ENCODE measurements at places on chromosomes 2 and 18.

DNA sequence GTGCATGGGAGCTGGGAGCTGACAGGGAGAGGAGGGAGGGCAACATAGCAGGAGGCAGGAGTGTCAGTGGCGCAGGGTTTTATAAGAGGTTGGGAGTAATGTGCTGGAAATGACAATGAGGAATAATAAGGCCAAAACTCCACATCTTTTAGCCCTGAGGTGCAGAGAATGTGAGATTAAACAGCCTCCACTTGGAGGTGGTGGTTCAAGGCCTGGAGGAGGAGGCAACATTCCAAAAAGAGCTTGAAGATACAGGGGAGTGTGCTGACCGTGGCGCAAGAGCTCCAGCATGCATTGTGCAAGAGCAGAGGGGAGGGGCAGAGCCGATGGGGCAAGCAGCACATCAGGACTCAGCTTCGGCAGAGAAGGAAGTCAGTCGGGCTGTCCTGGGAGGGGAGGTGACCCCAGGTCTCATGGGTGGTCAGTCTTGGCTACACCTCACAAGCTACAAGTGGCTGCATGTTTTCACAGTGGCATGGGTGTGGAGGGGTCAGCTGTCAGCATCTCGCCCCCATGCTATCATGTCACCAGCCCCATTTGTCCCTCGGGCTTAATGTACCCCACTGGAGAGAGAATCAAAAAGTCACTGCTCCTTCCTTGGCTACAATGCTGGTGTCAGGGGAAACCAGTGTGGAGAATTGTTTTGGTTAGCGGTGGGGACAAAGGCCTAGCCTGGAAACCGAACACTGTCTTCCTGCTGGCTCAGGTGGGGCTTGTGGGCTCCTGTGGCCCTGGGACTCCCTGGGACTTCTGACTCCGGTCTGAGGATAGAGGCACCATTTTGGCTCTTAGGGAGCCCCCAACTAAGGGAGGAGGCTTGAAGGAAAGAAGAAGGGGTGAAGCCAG is 208.0 kb downstream of the ZFP36L2 start:
- DNase-seq: no peak

GRCh38 chr2:217573571-217573970 is 429.2 kb downstream of the TNS1 start:
- DNase-seq: no peak

DNA sequence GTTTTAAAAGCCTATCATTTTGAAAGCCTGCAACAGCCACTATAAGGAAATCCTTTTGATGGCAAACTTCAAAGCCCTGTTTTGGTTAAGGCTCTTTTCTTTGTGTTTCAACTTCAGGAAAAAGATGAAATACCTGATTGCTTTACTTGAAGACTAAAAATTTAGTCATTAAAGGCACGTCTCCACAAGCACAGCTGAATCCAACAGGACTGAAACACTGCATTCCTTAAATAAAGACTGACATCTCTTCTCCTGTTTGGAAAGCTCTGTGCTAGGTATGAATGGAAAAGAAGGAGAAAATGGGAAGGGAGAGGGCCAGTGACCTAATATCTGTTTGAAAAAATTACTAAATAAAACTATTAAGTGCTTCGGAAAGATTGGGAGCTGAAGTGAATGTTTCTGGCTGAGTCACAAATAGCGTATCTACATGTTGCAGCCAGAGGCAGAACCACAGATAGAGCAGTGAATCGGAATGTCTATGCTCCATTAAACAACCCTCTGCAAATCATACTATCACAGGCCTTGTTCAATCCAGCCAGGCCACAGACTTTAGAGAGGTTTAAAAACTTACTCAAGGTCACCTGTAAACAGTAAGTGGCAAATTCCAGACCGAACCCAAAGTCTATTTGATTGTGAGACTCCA is 21.1 kb upstream of the RALBP1 start:
- DNase-seq: no peak

DNA sequence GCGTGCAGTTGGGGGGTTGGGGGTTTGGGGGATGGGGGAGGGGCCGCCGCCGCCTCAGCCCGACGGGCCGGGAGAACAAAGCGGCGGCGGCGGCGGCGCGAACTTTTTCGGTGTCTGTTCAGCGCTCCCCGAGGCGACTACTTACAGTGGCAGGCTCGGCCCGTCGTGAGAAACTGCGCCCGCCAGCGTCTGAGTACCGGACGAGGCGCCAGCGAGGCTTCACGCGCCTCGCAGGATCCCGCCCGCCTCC is 172 bp downstream of the PRKD3 start:
- no peak for DNase-seq

DNA sequence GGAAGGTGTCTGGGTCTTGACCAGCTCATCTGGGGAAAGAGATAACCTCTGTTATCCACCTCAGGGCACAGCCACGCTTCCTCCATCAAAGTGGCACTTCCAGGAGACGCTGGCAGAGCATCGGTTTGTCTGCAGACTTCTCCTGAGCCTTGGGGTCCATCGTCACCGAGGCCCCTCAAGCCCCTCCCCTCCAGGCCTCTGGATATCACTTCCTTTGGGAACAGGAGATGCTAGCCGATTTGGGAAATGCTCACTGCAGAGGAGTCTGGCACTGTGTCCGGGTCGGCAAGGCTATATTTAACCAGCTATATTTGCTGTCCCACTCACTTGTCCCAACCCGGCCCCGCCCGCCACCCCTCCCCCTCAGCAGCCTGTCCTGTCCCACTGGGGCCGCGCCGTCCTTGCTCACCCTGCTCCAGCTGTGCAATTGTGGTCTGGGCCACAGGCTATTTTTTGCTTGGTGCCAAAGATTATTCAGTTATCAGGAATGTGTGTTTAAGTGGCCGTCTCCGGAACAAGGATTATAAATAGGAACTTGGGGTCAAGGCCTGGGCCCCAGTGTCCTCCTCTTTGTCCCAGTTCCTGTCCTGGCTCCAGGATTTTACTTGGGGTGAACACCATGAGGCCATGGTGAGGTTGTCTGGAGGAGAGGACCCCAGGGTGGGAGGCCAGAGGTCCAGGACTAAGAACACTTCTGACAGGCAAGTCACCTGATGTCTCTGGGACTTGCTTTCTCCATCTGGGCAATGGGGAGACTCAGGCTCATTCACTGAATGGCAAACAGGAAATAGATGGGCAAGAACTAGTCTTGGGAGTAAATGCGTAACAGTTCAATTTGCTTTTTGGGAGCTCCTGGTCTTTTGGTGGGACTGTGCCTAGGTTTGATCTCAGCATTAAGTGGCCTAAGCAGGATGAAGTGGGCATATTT is 263.6 kb downstream of the DYSF start:
- DNase-seq: no peak

DNA sequence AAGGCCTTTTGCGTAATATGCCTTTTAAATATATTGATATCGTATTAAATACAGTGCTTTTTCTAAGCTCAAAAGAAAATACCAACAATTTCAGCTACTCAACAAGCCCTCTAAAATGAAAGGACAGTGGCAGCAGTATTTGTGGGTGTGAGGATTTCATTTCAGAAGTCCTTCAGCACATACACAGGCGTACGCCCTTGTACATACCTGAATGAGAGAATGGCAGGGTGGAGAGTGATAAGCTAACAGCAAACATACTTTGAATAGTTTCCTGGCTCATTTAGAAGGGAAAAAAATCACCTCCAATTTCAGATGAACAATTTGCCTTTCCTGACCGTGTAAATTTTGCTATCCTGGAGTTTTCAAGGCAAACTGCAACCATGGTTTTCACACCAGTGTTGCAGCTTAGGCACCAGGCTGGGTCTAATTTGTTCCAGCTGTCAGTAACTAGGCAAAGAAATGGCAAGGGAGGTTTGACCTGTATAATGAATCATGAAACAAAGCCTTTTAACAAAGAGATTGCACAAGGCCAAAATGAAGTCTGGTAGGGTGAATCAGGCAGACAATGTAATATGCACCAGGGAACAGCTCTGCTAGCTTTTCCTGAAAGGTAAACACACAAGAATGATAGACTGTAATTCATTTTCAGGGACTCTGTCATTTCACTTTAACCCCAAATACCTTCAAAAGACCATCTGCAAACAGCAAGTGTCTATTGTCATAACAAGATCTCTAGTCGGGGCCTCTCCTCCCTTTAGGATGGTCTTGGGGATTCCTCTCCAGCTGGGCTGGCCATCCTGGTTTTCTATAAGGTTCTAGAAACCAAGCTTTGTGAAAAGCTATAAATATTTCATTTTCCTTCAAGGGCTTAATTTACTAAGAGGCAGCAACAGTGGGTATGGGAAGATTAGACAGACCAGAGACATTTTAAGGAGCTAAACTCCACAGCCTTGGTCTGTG is 11.5 kb downstream of the ANKRD29 start:
- DNase-seq: no peak

DNA sequence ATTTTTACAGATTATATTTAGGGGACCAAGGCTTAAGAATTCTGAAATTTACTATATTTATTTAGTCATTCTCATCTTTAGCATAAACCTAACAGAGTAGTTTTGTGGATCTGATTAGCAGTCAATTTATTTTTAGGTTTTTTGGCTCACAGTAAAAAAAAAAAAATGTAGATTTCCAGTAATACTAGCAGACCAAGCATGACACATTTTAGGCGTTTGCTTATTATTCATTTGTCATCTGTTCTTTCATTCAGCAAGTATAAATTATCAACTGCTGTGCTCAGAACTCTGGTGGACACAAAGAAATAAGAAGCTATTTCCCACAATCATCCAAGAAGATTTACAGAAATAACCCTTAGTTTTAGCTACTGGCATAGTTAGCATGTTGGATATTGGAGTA is 20.6 kb downstream of the PDE1A start:
- no peak for DNase-seq

- DNase-seq: no peak
Measured at GRCh38 chr2:197675711-197676188, 363 bp upstream of the RFTN2 start.

DNA sequence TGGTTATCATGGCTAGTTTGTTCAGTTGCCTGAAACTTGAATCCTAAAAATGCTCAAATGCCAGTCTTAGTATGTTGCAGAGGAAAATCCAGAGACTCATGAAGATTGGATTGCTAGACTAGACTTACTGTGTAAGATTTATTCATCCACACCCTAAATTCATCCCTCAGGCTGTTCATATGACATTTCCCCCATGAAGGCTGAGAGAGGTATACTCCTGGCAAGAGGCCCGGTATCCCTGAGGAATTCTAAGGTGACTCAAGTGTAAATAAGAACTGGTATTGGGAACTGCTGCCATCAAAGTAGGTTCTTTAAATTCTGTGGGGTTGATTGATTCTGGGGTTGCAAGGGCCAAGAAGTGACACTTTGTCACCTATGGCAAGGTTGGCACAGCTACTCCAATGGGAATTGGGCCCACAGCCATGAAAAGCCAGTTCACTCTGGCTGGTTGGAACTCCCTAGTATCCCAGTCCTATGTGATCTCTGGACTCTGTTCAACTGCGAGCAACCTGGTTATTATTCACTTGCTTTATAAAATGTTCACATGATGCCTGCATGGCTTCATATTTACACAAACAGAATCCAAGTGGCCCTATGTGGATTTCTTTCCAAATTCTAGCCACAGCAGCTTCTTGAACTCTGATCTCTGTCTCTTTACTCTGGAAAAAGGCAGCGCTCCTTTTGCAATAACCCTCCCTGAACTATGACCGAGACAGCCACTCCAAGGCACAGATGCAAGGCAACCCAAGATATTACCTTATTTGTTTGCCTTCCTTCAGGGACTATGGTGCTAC is 429.1 kb downstream of the CBLN2 start:
- DNase-seq: no peak

GRCh38 chr2:122528061-122528460 is 772.6 kb downstream of the TSN start:
- no peak for DNase-seq

GRCh38 chr18:57223144-57223870 is 76.4 kb downstream of the BOD1L2 start:
- no peak for DNase-seq

DNA sequence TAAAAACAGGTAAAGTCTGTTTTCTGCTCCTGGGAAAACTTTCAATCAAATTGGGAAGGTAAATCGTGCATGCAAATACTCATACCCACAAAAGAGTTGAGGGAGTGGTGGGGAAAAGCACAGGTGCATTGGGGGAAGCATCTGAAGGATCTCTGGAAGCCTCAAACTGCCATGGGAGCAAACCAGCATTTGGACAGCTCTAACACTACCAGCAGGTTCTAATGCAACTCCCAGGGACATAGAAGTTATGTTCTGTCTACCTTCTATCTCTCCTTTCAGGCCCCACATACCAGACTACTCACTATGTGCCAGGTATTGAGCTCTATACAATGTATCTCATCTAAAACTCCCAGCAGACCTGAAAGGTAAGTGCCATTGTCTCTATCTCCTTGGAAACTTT is 933.7 kb downstream of the NRXN1 start:
- no peak for DNase-seq

- no peak for DNase-seq
Measured at GRCh38 chr18:2898186-2898640, 51.4 kb downstream of the EMILIN2 start.

- DNase-seq: no peak
Measured at GRCh38 chr18:74950479-74950878, 258.5 kb downstream of the PTGR3 start.

- no peak for DNase-seq
Measured at GRCh38 chr2:202624133-202624532, 10.6 kb upstream of the FAM117B start.

DNA sequence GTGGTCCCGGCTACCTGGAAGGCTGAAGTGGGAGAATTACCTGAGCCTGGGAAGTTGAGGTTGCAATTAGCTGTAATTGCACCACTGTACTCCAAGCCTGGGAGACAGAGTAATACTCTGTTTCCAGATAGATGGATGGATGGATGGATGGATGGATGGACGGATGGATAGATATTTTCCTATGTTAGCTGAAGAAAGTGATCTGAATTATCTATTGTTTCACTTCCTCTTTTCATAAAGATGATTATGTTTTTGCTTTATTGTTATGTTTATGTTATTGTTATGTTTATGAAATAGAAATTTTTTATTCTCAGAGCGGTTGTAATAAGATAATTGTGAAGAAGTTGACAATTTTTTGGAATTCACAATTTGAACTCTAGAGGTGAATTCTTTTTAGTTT is 33.3 kb upstream of the TTC27 start:
- DNase-seq: no peak

- DNase-seq: no peak
Measured at GRCh38 chr2:176891105-176891504, 321.5 kb upstream of the HNRNPA3 start.

GRCh38 chr2:214837466-214837865 is 28.0 kb upstream of the BARD1 start:
- DNase-seq: no peak

- no peak for DNase-seq
Measured at GRCh38 chr2:234994438-234995321, 42.9 kb downstream of the SH3BP4 start.

DNA sequence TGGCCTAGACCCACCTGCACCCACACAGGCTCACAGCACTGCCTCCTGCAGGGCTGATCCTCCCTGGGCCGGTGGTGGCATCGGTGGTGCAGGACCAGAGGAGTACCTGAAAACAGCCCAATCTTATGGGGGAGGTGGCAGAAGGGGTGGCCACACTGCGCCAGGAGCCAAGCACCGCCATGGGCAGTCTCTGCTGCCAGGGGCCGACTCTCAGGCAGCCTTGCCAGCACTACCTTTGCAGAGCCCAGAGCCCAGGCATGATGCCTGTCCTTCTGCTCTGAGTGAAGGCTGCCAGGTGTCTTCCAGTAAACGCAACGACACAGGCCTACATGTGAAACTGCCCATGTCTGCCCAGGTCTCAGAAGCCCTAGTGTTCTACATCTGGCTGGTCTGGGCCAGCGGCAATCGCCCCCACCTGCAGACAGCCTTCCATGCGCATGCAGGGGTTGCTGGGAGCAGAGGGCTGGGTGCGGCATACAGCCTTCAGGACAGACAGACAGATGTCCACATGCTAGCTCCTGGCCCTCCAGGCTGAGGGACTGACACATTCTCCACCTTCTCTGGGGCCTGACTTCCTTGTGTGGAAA is 6.8 kb downstream of the HS6ST1 start:
- DNase-seq: no peak
